ENCODE measurements at places on chromosomes 5 and 9.
A peak's percentile ranks its signal among the peaks of the same experiment; 100 is the strongest.

GRCh38 chr9:13487936-13488335, 208.4 kb upstream of the MPDZ start:
- no peak for DNase-seq

DNA sequence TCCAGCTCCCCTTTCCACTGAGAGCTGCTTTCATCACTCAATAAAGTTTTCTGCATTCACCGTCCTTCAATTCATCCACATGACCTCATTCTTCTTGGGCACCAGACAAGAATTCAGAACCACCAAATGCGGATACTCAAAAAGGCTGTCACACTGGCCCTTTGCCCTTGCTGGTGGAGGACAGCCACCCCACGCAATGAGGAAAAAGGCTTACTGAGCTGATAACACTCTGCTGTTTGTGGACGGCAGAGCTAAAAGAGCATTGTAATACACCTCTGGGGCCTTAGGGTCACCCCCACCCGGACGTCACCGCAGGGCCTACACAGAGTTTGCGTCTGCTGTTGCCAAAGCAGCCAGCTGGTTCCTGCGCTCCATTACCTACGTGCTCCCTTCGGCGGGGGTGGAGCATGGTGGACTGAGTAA, 51.2 kb upstream of the ZNF608 start:
- no peak for DNase-seq

DNA sequence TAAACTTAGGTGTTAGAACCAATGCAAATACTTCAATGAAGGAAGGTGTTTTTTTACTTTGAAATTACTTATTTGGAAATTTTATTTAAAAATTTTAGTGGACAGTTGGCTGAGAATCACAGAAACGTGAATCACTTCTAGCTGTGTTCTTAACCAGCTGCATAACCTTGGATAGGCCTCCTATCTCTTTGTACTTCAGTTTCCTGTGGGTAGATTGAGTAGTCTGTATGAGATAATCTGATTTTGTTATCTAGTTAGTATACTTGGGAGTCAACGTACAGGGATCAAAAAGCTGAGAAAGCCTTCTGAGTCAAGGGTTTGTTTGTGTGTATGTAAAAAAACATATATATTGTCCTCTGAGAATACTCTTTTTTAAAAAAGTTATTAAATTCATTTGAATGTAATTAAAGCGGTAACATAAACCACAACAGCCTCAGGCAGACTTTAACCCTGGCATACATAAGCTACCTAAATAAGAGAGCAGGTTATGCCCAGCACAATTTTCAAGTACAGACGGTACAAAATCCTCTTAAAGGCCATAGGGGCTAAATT, 38.1 kb upstream of the ZCCHC7 start:
- no peak for DNase-seq

DNA sequence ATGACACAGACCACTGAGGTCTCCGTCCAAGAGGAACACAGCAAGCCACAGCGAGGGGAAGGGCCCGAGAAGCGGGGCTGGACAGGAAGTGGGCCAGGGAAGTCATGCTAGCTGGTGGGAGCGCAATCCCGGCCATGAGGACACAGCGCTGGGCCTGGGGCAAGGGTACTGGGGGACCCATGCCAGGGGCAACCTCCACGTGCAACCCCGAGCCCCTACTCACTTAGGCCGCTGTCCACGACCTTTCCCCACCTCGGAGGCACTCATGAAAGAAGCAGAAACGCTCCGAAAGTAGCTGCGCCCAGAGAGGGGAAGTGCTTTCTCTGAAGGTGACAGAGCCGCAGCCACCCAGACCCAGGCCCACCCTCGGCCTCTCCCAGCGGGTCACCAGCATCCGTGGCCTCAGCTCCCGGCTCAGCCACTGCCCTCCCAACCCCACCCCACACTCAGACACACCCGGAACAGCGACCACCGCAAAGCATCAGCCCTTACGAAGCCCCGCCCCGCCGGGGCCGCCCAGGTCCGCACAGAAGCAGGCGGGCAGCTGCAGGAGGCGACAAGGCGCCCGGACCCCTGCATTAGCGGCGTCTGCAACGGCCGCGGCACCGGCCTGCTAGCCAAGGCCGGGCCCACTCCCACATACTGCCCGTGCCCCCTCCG, 782 bp downstream of the BICD2 start:
- no peak for DNase-seq

DNA sequence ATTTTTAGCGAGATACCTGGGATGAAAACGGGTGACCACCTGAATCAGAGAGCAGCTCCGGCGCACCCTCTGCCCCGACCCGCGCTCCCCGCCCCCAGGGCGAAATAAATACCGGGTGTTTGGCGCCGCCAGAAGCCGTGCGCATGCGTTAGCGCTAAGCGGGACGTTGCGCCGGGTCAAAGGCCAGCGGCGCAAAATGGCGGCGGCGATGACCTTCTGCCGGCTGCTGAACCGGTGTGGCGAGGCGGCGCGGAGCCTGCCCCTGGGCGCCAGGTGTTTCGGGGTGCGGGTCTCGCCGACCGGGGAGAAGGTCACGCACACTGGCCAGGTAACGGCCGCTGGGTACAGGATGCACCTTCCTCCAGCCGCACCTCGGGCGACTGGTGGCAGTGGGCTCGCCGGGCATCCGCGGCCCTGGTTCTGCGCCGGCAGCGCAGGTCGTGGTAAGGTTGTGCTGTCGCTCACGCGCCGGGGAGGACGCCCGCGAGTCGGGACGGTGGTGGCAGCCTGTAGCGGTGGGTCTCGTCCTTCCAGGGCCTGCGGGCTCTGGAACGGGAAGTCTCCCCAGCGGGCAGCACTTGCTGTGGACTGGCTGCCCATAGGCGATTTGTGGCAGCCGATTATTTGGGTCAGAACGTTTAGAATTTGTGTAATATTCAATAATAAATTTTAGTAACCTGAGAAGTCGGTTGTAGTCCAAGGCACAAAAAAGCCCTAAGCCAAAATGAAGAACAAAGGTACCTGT, at the start of gene NDUFS6:
Gene NDUFS6, plus strand, starts transcription at position 186 of the 745 bp plus-strand sequence. Its CDS starts 11 bp downstream, at position 197.
- peak; percentile 17 for DNase-seq

GRCh38 chr9:98869866-98870265, 62.4 kb downstream of the GALNT12 start:
- DNase-seq: no peak

DNA sequence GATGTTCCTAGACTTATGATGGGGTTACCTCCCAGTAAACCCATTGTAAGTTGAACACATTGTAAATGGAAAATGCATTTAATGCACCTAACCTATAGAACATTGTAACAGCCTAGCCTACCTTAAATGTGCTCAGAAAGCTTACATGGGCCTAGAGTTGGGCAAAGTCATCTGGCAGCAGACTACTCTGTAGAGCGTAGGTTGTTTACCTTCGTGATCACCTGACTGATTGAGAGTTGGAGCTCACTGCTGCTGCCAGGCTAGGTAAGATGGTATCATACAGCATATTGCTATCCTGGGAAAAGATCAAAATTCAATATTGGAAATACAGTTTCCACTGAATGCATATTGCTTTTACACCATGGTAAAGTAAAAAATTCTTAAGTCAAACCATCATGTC, 95.4 kb downstream of the HTR4 start:
- DNase-seq: no peak

- DNase-seq: no peak
Observed at GRCh38 chr5:163362840-163363371, 74.5 kb upstream of the CCNG1 start.
